ENCODE measurements at places on chromosomes 4 and X. TPM values are rescaled to one million over a fixed set of nuclear protein-coding genes. Genes with fewer than 3 reads are reported as not detected.

DNA sequence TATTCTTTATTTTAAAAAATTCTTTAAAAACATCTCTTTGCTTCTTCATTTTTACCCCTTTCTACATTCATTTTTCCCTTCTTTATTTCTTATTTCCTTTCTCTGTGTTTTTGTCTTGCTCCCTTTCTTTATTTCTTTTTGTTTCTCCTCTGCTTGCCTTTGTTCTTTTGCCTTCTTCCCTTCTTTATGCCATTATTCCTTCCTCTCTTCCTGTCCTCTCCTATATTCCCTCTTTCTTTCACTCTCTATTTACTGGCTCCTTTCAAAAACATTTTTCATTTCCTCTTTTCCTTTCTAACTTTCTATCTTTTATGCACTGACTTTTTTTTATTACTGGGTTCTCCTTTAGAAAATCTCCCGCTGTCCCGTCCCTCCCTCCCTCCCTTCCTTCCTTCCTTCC is 102.2 kb downstream of the RBMX2 start:
- H3K27me3 ChIP-seq, result no peaks in the 10 kb centered on the region
- no peaks in the 10 kb centered on the region for H3K4me1 ChIP-seq
- H3K36me3 ChIP-seq, result no peaks in the 10 kb centered on the region
- H3K4me3 ChIP-seq, result no peak overlapping the region
- no peak overlapping the region for H3K27ac ChIP-seq

Gene TAB3
- total RNA-seq, result 23.2 TPM

Gene GAB1
- 31.0 TPM for total RNA-seq

Gene SLC7A11
- 0.75 TPM for total RNA-seq

Gene RTL5
- total RNA-seq, result 17.1 TPM

All from ascending aorta (tissue), 2 donors.